COR-L47 (cell line): ENCODE measurements at places on chromosomes 7 and 10.
A peak's percentile ranks its signal among the peaks of the same experiment; 100 is the strongest.

GRCh38 chr10:132132421-132132841 is 54.3 kb upstream of the DPYSL4 start:
- DNase-seq = no peak

GRCh38 chr10:61635471-61635870 is 27.3 kb upstream of the CABCOCO1 start:
- DNase-seq = no peak

DNA sequence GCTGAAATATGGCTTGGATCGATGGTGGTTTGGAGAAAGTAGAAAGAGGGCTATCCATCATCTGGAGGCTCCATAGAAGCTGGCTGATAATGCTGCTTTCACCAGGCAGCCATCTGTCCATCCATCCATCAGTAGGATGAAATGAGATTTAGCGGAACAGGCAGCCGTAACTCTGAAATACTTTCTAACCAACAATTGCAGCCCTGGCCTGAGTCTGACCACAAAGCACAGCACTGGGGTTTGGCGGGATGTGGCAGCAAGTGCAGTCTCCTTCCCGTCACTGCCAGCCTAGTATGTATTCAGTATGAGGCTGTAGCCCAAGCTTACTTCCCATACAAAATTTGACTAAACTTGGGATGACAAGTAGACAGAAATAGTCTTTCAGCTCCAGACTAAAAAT is 38.0 kb downstream of the R3HCC1L start:
- DNase-seq = no peak

- DNase-seq = no peak
Observed at GRCh38 chr10:78960316-78960800, 108.4 kb upstream of the ZMIZ1 start.

DNA sequence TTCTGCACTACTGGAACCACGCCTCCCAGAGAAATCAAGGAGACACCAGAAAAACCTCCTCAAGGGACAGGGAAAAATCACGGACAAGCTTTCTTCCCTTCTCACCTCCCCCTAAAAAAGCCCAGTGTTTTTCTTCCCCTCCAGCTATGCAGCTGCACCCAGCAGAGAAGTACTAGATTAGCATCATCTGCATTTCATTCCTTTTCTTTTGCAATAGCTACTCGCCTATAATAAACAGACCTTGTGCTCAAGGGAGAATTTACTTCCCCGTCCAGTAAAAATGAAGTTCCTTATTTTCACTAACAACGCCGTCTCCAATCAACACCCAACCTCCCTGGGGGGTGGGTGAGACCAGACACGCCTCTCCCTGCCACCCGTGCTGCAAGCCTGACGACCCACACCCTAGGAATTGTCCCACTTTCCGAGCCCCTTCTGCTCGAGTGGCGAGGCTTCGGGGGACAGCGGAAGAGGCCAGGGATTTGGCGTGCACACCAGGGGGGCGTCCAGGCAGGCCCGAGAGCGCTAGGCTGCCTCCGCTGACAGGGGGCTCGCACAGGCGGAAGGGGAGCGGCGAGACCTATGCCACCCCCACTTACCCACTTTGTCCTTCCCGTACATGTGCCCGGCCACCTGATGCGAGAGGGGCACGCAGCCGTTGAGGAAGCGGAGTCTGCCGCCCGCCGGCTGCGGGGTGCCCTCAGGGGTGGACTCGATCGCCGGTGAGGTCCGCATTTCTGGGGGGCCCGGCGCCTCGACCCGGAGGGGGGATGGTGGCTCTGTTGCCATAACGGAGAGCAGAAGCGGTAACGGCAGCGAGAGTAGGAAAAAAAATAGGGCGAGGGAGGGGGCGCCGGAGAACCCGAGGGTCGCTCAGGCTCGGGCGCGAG is 625 bp downstream of the IPMK start:
- peak; percentile 38 for DNase-seq

GRCh38 chr10:63699785-63700613 is 178.8 kb downstream of the REEP3 start:
- no peak for DNase-seq

DNA sequence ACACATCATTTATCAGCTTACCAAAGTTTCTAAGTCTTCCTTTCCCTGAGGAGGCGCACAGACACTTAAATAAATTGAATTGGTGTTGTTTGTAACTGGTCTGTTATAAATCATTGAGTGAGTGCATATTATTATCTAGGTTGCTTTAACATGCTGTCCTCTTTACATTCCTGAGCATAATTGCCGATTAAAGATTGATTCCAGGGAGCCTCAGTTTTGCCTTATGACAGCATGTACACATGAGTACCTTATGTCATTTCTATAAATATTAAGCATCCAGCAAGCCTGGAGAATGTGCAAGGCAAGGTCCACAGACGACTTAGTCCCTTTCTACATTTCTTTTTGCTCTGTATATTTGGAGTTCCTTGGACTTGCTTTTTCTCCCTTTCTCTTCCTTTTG is 177.9 kb upstream of the STEAP4 start:
- DNase-seq = no peak

- DNase-seq = no peak
Observed at GRCh38 chr7:111980725-111981124, 225.5 kb downstream of the DOCK4 start.

GRCh38 chr7:37297546-37297945 is 151.1 kb downstream of the ELMO1 start:
- DNase-seq = no peak

DNA sequence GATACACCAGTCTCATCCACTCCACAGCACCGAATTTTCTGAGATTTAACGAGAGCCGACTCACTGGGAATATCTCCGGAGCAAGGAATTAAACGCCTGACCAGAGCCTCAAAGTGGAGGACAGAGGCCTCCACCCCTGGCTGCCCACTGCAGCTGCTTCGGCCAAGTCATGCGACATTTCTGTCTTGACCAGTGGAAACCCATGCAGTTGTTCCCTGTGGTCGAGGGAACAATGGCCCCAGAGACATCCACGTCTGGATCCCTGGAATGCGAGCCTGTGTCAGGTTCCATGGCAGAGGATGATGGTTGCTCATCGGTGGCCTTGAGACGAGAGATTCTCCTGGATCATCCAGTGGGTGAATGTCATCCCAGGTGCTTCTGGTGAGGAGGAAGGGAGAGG is 65.7 kb upstream of the INSIG1 start:
- no peak for DNase-seq

GRCh38 chr10:70271996-70272924 is 11.5 kb downstream of the NPFFR1 start:
- no peak for DNase-seq

GRCh38 chr10:88392222-88392621 is 190.9 kb downstream of the RNLS start:
- no peak for DNase-seq

DNA sequence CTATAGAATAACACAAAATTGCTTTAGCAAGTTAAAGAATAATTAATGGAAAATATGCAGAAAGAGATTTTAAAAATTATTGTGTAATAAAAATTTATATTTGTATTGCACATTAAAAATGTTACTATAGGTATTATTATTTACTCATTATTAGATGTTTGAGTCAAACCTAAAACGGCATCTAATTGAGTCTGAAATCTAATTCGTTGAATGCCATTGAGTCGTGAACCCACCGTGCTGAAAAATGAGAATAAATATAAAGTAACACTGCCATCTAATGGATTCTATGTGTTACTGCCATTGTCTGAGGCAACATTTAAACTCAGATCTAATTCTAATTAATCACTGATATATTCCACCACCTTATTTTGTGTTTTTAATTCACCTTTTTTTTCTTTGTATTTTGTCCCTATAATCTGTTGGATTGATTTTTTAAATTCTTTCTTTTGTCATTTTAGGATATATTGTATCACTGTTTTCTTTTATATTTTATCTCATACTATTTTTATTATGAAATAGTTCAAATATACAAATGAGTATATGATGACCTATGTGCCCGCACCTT is 62.2 kb downstream of the SAMD9 start:
- peak; percentile 21 for DNase-seq

DNA sequence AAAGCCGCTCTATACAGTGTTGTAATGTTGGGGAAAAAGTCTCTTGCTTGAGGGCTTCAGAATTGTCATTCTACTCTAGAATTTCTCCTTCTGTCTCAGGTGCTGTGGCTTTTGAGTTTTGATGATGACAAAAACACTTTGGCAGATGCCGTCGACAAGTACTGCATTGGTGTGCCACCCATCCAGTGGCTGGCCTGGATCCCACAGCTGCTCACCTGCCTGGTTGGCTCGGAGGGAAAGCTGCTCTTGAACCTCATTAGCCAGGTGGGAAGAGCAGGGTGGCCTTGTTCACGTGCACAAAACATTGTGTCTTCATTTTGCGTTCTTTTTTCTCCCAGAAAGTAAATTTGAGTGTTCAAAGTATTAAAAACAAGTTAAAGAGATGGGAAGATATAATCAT is 112.0 kb downstream of the TRRAP start:
- DNase-seq = no peak

DNA sequence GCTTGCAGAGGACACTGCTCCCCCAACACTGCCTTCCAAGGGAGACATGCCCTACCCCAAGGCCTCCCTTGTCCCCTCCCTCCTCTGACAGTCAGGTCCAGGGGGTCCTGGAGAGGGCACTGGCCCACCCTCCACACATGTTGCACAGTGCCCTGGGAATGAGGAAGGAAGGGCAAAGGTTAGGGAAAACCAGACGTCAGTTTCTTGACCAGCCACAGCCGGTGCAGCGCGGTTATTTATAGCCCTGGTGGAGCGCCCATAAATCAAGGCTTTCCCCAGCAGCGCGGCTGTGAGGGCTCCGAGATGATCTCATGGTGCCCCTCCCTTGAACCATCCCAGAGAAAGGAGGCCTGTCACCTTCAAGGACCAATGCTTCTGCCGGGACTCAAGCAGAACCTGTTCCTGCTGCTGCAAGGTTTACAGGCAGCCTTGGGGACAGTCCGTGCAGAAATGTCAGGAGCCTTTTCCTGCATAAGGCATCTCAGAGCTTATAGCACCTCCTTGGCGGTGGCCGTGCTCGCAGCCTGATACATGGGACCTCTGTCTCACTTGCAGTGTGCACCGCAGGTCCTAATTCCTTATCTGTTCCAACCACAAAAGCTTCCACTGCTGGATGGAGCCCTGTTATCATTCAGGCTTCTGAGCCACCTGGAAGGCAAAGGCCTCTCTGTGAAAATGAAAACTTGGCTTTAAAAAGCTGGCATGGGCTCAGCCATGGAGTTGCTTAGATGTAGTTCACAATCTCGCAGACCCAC is 127.3 kb downstream of the LHPP start:
- no peak for DNase-seq

DNA sequence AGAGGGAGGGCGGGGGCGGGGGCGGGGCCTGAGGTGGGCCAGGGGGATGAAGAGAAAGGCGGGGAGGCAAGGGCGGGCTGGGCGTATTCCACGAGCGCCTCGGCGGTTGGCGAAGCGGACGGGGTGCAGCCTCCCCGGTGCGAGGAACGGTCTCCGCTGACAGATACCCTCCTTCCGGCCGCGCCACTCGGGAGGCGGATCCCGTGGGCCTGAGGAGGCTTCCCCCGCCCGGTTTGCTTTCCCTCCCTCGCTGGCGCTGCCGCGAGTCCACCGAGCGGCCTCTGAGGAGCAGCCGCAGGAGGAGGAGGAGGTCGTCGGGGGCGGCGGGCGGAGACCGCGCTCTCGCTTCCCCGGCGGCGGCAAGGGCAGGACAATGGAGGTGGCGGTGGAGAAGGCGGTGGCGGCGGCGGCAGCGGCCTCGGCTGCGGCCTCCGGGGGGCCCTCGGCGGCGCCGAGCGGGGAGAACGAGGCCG is at the start of gene TRIM24:
Gene TRIM24 (plus strand): TSS at position 84 of the 473 bp plus-strand sequence. CDS start 290 bp downstream, at position 374.
- peak; percentile 100 for DNase-seq

GRCh38 chr10:110668443-110668842 is 24.3 kb downstream of the RBM20 start:
- DNase-seq = no peak

DNA sequence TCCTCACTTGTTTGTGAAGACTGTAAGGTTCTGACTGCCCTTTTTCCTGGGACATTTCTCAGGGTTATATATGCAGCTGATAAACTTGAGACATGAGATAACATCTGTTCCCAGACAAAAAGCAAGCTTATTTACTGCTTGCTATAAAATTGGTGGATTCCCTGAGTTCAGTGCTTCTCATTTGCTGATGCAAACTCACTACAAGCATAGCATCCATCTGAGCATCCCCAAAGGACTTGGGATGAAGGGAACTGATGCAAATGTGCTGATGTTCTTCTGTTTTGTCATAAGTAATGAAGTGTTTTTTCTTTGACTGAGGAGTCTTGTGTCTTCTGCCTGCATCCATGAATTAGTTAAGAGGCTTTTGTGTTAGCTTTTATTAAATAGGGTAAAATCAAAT is 183.2 kb downstream of the ADK start:
- no peak for DNase-seq

- DNase-seq = no peak
Observed at GRCh38 chr7:157473051-157473569, 136.3 kb downstream of the DNAJB6 start.

GRCh38 chr10:119355930-119356329 is 148.6 kb downstream of the GRK5 start:
- DNase-seq = no peak

GRCh38 chr7:159004411-159004810 is 140.3 kb downstream of the VIPR2 start:
- DNase-seq = no peak

- no peak for DNase-seq
Observed at GRCh38 chr7:78968951-78969350, 484.5 kb downstream of the MAGI2 start.

DNA sequence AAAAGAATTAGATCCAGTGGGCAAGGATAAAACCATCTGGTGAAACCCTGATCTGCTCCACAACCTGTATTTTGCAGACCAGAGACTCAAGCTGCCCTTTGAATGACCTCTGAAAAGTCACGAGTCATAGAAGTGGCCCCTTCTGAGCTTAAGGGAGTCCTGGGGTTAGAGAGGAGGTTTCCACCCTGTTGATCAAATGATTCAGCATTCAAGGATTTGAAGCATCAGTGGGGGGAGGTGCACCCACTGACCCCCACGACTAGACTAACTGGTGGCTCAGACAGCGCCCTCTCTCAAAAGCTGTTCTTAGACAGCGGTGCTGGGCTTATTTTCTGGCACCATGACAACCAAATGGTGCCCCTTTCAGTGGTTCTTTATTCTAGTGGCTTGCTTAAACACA is 44.3 kb downstream of the PLCE1 start:
- DNase-seq = no peak

DNA sequence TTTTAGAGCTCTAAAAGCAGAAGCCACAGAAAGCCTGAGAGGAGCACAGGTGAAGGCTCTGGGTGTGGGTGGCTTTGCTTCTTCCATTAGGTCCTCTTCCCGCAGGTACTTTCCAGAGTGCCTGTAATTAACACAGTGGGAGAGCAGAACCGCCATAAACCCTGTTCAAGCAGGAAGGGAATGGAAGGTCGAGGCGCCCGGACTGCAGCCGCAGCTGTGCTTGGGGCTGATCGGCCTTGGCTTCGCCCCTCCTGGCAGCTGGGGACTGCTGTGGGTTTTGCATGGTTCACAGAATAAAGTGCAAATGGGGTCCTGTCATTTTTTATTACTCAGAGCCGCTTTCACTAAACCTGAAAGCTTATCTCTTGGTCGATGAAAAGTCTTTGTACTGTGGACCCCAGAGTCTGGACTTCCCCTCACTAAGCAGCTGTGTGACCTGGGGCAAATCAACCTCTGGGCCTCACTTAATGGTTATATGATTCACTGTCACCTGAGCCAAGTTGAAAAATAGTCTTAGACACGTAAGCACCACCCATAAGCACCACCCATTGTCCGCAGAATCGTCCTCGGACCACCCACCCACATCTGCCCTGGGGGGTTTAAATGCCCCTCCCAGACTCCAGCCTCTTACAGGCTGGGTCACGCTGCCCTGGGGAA is 100.9 kb downstream of the XRCC2 start:
- peak; percentile 47 for DNase-seq
